ENCODE measurements at places on chromosomes 12 and 14. TPM values are rescaled to one million over a fixed set of nuclear protein-coding genes. Genes with fewer than 3 reads are reported as not detected.

- H3K27ac ChIP-seq = no peak overlapping the region
- no peak for DNase-seq
These were observed 84.0 kb downstream of the LRRC9 start for GRCh38 chr14:60003991-60004390.

RFX4 gene
- not detected for total RNA-seq

RNASE7 gene
- not detected for total RNA-seq

GRCh38 chr12:61138415-61138759, 1121.8 kb upstream of the USP15 start:
- H3K36me3 ChIP-seq = no peaks in the 10 kb centered on the region
- H3K27me3 ChIP-seq = no peaks in the 10 kb centered on the region
- no peak for DNase-seq
- H3K4me1 ChIP-seq = no peaks in the 10 kb centered on the region
- no peak overlapping the region for H3K27ac ChIP-seq
- H3K4me3 ChIP-seq = no peak overlapping the region

LTBR gene
- total RNA-seq = 1.2 TPM

C1RL gene
- total RNA-seq = 28.9 TPM

DNA sequence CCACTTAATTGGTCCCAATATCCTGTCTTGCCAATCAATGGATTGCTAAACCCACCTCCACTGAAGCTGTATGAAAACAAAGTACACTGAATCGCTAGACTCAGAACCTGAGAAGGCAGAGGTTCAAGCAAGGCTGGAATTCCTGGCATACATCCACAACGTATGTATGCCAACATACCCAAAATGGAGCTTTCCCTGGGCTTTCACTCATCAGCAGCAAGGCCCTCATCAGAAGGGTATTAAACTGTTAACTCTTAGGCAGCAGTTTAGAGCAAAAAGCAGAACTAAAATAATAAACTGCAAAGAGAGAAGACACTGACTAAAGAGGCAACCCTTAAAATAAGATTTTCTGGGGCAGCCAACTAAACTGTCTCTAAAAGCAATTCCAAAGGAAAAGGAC, 13.6 kb downstream of the MED13L start:
- H3K27me3 ChIP-seq = no peaks in the 10 kb centered on the region
- H3K4me1 ChIP-seq = peaks cover 47% of the 10 kb centered on the region
- DNase-seq = peak; percentile 23
- H3K27ac ChIP-seq = no peak overlapping the region

SLC2A14 gene
- total RNA-seq = 4.0 TPM

EMP1 gene
- total RNA-seq = 0.64 TPM

DNA sequence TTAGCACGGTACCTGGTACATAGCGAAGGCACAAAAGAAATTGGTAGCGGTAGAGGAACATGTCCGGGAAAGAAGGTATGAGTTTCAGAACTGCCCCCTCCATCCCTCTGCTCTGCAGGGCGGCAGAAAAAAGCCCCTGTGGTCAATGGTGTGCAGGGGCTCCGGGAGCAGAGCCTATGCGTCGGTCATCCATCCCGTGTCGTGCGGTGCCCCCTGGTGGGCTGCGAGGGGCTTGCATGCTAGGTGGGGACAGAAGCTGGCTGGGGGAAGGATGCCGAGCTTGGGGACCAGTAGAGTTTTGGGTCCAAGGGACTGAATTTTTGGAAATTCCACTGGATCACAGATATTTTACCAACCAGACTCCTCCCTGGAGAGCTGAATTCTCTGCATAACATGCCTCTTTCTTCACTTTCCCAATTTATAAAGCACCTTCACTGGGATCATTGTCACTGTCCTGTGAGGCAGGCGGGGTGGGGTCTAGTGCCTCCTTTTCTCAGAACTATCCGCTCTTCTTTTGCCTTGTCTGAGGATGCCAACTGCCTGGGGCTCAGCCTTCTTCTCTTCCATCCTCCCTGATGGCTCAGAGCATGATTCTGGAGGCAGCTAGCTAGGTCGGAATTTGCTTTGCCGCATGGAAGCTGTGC, 148.7 kb downstream of the SMOC1 start:
- no peak overlapping the region for H3K4me3 ChIP-seq
- no peaks in the 10 kb centered on the region for H3K4me1 ChIP-seq
- H3K27ac ChIP-seq = no peak overlapping the region
- peak; percentile 56 for DNase-seq
- no peaks in the 10 kb centered on the region for H3K36me3 ChIP-seq
- H3K27me3 ChIP-seq = no peaks in the 10 kb centered on the region

RNASE2 gene
- total RNA-seq = not detected

GRCh38 chr12:92471551-92471950, 231.2 kb upstream of the PLEKHG7 start:
- no peak overlapping the region for H3K4me3 ChIP-seq
- no peaks in the 10 kb centered on the region for H3K36me3 ChIP-seq
- peak; percentile 65 for DNase-seq
- no peaks in the 10 kb centered on the region for H3K27me3 ChIP-seq

Measured in B cell (primary cell).